Globus pallidus (tissue), 1 donor: ENCODE measurements at places on chromosomes 3 and 15.

- DNase-seq = no peak
Observed at GRCh38 chr15:70246623-70247220, 149.0 kb upstream of the TLE3 start.

GRCh38 chr3:196141052-196141865, 59.4 kb upstream of the TFRC start:
- DNase-seq = no peak

DNA sequence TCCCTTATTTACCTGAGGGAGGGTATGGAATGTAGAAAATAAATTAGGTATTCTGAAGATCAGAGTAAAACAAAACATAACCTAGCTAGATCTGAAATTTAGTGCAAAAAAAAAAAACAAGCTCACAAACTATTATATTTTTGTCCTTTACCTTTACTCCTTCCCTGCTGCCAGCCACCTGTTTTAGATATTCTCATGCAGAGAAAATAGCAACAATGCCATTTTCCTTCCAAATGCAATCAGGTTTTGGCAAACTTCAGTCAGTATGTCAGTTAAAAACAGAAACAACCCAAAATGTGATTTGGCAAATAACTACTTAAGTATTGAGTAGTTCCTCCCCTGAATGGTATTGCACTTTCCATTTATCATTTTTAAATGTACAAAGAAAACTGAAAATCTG, 35.8 kb downstream of the PEAK1 start:
- DNase-seq = no peak

GRCh38 chr3:196007744-196008335, 74.0 kb downstream of the TFRC start:
- DNase-seq = no peak

DNA sequence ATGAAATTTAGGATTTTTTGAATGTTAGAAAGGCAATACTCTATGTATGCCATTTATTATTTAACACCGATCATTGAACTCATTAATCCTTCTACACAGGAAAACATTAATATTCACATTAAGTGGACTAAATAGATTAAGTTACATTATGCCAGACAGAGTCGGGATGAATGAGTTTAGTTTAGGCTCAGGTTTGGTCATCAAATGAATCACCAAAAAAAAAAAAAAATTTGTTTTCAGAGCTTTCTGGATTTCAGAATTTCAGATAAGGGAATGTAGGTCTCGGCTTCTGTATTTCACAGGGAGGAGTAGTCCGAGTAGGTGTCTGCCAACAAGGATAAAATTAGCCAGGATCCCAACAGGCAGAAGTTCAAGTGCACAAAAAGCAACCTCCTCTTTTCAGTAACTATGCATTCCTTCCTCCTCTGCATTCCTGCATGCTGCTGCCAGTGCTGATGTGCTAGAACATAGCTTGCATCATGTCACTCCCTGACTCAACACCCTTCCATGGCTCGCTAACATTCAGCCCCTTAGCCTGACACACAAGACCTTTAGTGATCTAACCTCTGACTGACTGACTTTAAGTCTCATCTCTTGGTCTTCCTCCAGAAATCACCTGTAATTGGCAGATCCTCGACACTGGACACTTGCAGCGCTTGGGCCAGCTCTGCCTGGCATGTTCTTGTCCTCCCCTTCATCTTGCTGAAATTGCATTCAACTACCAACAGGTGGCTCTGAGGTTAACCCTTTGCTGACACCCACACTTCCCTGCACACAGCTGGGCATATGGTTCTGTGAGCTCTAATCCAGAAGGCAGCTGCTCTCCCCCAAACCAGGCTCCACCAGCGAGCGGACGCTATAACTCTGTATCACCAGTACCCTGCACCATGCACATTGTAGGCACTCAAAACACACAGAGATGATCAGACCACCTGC, 145.4 kb upstream of the PROK2 start:
- DNase-seq = no peak

DNA sequence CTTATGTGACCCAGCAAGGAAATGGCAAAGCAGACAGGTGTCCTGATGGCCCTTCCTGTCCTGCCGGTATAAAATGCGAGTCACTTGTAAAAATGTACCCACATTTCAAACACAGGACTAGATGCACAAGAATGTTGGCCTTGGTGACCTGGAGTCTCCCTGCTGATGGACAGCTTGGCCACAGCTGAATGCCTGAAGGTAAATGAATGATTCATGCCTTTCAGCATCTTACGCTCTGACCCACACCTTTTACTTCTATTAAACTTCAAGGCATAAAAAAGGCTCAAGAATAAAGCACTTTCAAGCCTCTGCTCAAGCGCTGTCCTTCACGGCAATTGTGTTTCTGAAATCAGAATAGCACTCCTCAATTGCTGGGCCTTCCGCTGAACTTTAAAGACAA, 228.0 kb upstream of the SLCO3A1 start:
- no peak for DNase-seq

GRCh38 chr3:41404582-41404981, 205.3 kb downstream of the CTNNB1 start:
- DNase-seq = no peak

DNA sequence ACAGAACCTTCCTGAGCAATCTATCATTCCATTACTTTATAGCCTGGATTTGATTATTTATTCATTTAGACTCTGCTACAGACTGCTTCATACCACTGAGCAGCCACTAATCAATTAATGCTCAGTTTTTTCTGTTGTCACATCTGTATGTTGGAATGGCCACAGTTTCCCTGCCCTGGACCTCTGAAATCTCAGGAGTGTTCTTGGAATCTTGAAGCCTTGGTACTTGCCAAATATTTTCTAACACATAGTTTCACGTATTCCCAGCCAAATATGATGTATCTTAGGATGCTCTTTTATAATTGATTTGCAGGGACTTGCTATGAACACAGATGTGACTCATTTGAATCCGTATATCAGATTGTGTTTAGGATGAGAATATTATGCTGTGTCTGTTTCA, 225.8 kb downstream of the TAFA4 start:
- DNase-seq = no peak
